ENCODE measurements at places on chromosomes 5 and 9.

DNA sequence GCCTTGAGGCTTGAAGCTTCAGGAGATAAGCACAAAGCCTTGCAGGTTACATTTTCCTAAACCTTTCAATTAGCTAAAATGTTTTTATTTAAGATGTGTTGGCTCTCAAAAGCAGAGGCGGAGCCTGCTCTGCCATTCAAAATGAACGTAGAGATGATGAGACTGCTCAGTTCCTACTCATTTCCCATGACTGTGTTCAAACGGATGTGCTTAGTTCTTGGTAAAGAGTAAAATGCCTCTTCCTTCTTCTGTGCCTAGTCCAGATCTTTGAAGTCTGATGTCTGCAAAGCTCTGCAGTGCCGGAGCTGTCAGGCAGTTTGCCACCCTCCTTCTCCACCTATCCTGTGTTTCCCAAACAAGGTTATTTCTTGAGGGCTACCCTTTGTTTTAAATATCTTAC is 46.3 kb upstream of the ADAMTSL1 start:
- DNase-seq: no peak

GRCh38 chr5:170421826-170422225 is 32.7 kb upstream of the KCNMB1 start:
- no peak for DNase-seq

GRCh38 chr5:74136276-74136825 is 504.2 kb downstream of the ENC1 start:
- no peak for DNase-seq

GRCh38 chr5:141869514-141869913 is 8.7 kb downstream of the PCDH1 start:
- no peak for DNase-seq

DNA sequence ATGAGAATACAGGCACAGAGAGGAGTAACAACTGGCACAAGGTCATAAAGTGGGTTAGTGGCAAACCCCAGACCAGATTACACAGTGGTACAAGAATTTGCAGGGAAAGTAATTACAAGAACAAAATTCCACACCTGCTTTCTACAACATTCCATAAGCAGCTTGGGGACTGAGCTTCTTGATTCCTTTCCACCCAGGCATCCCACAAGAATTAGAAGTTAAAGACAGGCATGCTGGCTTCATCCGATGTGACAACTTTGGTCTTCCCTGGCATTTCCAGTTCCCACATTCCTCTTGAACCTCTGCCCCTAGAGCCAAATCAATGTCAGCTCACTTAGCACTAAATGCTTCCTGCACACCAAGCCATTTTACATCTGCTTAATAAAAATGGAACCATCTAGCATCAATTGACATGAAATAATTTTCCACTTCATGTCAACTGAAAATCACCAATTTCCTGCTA is 435.8 kb upstream of the PAPPA start:
- no peak for DNase-seq

DNA sequence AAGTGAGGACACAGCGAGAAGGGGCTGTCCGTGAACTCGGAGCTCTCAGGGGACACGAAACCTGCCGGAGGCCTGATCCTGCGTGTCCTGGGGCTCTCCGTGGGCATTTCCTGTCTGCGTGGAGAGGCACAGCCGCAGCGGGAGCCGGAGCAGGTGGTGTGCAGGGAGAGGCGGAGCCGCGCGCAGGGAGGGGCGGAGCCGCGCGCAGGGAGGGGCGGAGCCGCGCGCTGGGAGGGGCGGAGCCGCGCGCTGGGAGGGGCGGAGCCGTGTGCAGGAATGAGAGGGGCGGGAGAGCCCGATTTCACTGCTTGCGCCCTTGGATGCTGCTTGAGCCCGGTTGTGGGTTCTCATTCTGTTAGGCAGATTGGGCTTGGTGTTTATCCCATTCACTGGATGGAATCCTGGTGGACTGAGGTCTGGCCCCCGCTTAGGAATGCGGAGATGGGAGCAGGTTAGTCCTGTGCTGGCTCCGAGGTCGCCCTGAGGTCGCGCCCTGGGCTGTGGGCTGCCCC is 26.7 kb downstream of the NDUFS6 start:
- DNase-seq: peak; percentile 32

- no peak for DNase-seq
Observed at GRCh38 chr9:87531370-87532295, 34.0 kb downstream of the DAPK1 start.

Measured in hematopoietic multipotent progenitor cell treated with erythropoietin and hydrocortisone succinate and interleukin-3 and kit ligand, for 4 days (in vitro differentiated cells).